Fibroblast of skin of abdomen (primary cell): ENCODE measurements at places on chromosomes 16 and 17.

GRCh38 chr16:79892278-79892677, 291.7 kb upstream of the MAF start:
- DNase-seq, result no peak

GRCh38 chr16:14564861-14565687, 65.0 kb downstream of the PARN start:
- no peak for DNase-seq

- DNase-seq, result peak; percentile 87
Observed at GRCh38 chr17:82297714-82298537, 19.5 kb downstream of the CD7 start.

DNA sequence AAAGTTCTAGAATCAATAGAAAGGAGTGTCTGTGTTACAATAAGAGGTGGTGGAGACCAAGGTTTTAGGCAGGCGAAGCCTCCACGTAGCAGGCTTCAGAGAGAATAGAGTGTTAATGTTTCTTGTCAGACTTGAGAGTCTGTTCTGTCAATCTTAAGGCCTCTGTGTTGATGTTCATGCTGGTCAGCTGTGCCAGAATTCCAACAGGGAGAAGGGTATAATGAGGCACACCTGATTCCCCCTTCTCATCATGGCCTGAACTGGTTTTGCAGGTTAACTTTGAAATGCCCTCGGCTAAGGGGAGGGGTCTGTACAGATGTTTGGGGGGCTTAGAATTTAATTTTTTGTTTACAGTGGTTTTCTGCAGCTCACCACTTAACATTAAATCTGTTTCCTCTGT, 46.0 kb downstream of the RNF112 start:
- DNase-seq, result no peak

DNA sequence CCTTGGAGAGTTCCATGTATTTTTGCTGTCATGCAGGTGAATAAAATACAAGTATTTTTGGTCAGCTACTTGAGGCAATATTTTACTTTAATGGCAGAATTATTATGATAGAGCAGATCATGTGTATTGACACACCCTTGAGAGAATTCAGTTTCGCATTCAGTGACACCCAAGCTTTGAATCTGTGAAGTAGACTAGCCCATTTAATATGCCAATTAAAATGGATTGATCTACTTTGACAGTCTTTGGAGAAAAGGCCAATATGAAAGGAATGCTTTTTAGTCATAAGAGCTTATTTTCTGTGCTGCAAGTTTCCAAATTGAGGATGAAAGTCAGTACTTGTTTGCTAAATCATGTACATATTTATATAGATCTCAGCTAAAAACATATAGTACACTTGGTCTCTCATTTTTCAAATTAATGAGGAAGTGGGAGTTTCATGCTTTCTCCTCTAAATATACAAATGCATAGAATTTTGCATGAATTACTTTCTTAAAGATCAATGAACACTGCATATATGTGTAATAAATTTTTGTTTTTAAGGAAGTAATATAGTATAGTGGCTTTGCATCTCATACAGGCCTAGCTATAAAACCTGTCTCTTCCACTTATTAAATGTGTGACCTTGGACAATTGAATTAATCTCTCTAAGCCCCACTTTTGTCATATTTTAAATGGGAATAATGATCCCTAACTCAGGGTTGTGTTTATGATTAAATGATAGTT, 161.5 kb downstream of the PHKB start:
- DNase-seq, result no peak

GRCh38 chr16:89442588-89442987, 47.8 kb downstream of the ANKRD11 start:
- no peak for DNase-seq

- DNase-seq, result no peak
Observed at GRCh38 chr16:48820379-48820778, 210.4 kb upstream of the N4BP1 start.
